Hematopoietic multipotent progenitor cell treated with erythropoietin and hydrocortisone succinate and interleukin-3 and kit ligand, for 4 days (in vitro differentiated cells): ENCODE measurements at places on chromosomes 3 and 15.
A peak's percentile ranks its signal among the peaks of the same experiment; 100 is the strongest.

GRCh38 chr3:93962798-93963197 is 10.9 kb downstream of the PROS1 start:
- no peak for DNase-seq

DNA sequence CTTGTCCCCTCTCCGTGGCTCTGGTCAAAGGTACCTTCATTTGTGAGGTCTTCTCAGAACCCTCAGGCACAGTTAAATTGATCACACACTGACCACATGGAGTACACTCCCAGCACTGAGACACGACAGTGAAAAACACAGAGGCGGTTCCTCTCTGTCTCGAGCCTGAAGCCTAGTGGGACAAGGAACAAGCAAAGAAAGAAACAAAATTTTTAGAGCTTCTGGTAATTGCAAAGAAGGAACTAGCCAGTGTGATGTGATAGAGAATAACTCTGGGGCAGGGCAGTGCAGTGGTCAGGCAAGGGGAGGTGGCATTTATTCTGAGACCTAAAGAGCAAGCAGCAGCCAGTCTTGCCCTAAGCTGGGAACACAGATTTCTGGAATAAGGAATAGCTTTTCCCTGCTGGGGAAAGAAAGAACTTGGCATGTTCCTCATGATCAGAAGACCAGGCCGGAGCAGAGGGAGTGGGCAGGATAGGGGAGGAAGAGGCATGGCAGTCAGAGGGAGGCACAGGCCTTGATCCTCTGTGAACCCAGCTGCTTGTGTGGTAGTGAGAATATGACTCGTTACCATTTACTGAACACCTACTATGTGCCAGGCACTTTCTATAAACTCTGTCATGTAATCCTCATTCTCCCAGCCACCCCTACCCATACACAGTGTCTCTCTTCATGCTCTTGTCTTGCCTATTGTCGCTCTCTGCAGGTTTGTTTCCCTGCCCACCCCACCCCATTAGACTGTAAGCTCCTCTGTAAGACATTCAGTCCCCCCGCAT is 262.3 kb upstream of the HES1 start:
- DNase-seq, result no peak

DNA sequence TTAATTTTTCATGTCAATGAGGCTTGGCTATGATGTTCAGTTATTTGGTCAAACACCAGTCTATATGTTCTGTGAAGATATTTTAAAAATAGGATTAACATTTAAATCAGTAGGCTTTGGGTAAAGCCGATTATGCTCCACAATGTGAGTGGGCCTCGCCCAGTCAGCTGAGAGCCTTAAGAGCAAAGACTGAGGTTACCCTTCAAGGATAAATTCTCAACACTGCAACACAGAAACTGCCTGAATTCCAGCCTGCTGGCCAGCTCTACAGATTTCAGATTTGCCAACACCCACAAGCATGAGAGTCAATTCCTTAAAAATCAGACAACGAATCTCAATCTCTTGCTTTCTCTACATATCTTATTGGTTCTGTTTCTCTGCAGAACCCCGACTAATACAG is 188.3 kb downstream of the PLCH1 start:
- DNase-seq, result no peak

DNA sequence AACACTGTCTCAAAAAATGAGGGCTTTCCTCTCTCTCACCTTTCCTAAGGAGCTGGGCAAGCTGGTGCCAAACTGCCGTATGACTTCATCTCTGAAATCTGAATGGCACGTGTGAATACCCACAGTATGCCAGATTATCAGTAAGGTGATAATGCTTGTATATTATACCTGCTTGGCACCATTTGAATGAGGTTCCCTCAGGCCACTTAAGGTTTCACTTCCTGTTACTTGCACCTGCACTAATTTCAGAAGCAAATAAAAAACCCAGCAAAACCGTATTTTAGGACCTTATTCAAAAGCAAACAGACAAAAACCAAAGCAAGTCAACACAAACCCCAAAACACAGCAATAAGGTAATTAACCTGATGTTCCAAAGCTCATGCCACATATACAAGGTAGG is 19.7 kb downstream of the FOXP1 start:
- DNase-seq, result no peak

- no peak for DNase-seq
These were observed 350.2 kb upstream of the POU1F1 start for GRCh38 chr3:87626546-87626945.

- no peak for DNase-seq
These were observed 41.0 kb upstream of the C15orf61 start for GRCh38 chr15:67479781-67480505.

GRCh38 chr3:186997061-186997460 is 66.7 kb downstream of the ST6GAL1 start:
- DNase-seq, result peak; percentile 65

- DNase-seq, result peak; percentile 50
These were observed 433.3 kb downstream of the RAP2B start for GRCh38 chr3:153595186-153595815.

GRCh38 chr15:79349525-79349924 is 38.6 kb downstream of the TMED3 start:
- DNase-seq, result no peak

DNA sequence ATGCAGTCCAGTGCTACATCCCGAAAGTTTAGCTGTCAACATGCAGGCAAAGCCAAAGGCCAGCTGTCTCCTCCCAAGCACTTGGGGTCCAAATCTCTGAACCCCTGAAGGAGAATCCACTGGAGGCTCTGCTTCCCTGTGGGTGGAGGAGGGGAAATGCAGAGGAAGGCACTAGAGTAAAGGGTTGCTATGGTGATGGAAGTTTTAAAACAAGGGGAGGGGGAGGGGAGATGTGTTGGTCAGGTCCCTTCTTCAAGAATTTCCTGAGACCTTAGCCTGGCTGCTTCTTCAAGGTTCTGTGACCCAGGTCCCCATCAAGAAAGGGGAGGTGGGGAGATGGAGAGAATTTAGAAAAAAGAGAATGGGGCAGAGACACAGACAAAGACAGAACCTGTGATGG is 2.3 kb downstream of the CAMKV start:
- no peak for DNase-seq

- DNase-seq, result no peak
These were observed 81.0 kb downstream of the TRAK1 start for GRCh38 chr3:42172047-42172654.

DNA sequence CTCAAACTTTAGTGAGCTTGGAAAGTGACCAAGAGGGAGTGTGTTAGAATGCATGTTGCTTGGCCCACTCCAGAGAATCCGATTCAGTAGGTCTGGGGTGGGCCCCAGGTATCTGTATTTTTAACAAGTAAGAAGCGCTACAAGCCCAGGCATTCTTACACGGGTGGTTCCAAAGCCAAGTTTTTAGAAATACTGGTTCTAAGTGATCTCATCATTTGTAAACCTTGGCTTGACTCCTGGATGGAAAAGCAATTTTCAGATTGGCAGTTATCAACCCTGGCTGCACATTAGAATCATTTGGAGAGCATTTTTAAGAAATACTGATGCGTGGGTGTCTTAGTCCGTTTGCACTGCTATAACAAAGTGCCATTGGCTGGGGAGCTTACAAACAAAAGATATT is 27.3 kb upstream of the ST8SIA2 start:
- no peak for DNase-seq

DNA sequence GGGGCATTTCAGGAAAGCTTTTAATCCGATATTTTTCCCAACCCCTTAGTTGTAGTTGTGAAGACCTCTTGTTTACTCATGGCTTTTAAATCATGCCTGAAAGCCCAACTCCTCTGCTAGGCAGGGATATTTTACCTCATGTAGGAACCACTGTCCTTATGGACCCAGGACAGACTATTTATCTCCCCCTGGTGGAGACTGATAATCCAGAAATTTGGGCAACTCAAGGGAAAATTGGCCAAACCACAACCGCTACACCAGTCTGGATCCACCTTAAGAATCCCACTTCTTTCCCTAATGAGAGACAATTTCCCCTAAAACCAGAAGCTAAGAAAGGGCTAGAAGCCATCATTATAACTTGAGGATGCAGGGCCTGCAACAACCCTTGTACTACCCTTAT is 248.1 kb upstream of the STAC start:
- DNase-seq, result peak; percentile 13

GRCh38 chr3:58463942-58464271 is 28.0 kb upstream of the KCTD6 start:
- no peak for DNase-seq

DNA sequence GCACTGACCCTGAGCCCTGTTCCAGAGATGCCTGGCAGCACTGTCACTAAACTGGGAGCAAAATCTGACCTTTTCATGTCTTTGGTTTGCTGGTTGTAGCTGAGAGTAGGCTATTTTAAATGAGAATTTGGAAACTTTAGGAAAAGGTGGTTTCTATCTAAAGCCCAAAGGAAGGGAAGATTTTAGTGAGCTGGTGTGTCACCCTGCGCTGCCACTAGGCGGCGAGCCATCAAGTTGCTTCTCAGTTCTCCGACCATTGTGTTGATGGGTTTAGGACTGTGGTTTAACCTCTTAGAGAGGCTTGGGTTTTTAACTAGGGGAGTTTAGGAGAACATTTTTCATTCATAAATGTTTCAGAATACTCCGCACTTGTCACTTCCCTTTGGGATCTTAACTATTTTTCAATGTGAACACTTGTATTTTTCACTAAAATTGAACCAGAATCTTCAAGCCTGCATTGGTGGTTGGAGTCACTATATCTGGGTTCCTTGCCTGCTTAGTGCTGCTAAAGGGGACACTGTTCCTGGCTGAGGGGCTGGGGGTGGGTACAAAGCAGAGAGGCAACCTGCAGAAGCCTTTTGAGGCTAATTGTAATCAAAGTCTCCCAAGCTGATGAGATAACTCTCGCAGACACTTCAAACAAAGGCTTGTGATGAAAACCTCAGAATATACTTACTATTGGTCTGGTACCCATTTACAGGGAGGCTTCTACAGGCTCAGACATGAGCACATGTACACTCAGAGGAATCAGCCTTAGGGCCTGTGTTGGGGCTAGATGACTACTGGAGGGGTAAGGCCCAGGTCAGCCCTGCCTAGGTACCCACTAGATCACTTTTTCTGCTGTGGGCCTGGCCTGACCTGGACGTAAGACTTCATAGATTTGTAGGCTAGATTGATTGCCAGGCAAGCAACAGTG is 16.8 kb downstream of the EXOSC7 start:
- peak; percentile 70 for DNase-seq

DNA sequence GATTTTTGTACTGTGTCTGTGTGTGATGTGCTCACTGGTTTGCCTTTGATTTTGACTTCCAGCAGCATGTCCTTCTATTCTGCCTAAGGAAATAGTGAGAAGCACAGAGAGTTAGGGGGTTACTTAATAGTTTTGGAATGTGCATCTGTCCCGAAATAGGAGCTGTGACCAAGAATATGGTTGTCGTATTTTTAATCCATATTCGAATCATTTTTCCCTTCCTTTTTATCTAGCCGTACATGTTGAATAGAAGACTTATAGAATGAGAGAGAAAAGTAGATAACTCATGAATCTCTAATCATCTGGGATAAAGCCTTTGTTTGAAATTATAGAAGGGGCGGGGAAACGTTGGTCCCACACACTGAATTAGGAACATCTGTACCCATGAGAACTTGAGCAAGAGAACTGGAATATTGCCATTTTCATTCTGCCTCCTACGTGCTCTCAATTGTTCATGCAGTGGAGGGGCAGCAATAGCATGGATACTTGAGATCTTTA is 23.6 kb downstream of the CRTC3 start:
- no peak for DNase-seq

DNA sequence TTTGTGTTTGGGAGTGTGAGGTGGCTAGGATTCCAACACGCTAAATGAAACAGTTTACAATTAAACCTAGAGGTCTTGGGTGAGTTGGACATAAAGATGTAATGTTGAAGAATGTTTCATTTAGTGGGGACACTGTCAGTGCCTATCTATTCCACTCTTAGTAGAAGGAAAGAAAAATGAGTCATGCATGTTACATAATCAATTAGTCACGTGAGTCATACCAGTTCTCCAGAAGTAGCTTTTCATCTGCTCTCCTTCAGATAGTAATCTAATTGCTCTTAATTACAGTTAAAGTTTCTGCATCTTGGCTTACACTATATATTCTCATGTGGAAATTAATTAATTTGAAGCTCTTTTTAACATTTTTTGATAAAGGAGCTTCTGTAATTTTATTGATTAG is 115.7 kb upstream of the P2RY1 start:
- peak; percentile 72 for DNase-seq

- DNase-seq, result no peak
These were observed 141.8 kb downstream of the ALDH1A2 start for GRCh38 chr15:57923750-57924149.

DNA sequence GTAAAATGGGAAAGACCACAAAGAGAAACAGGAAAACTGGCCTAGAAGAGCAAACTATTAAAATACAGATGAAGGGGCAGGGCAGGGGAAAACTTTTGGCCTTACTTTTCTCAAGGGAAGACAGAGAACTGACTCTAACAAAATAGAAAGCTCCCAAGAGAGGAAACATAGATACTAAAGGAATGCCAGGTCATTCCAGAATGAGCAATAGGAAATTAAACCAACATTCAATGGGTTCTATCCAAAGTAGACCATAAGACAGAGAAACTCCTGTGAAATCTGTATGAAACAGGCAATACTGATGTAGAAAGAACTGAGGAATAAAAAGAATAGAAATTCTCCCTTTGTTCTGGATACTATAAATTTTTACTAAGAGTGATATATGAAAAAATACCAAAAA is 491.8 kb downstream of the MECOM start:
- no peak for DNase-seq

DNA sequence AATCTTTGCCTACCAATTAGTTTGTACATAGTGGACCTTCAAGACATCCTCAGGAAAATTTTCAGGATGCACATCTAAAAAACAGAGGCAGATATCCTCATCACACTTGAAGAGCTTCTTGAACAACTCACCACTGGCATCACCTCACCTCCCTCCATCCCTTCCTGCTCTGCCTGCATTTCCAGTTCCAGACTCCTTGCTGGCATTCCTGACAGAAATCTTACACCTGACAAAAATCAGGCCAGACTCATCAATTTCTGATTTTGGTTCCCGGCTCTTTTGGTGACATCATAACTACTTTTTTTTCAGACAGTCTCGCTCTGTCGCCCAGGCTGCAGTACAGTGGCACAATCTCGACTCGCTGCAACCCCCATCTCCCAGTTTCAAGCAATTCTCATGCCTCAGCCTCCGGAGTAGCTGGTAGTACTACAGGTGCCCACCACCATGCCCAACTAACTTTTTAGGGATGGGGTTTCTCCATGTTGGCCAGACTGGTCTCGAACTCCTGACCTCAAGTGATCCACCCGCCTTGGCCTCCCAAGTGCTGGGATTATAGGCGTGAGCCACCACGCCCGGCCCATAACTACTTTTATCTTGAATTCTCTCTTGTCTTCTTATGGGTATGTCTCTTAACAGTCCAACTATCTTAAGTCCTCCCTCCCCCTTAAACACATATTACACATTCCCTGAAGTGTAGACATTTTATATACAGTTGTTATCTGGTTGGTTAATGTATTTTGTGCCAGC is 216.6 kb upstream of the IL12A start:
- no peak for DNase-seq

GRCh38 chr15:70752193-70752635 is 11.1 kb downstream of the UACA start:
- DNase-seq, result peak; percentile 37

DNA sequence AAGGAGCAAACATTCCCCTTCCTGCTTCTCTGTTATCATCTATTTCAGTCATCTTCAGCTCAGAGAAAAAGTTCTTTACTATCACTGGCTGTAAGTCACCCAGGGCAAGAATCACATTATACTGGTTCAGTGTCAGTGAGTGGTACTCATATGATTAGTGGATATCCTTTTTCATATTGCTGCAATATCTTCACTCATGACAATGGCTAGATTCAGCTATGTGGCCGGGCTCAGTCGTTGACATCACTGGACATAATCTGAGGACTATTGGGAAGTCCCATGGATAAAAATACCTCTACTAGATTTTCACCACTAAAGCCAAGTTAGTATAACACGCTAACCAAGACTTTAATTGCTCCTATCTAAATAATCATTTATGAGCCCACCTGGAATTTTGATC is 91.3 kb upstream of the UBE2E2 start:
- DNase-seq, result no peak
